ENCODE measurements at places on chromosomes 5 and 9. TPM values are rescaled to one million over a fixed set of nuclear protein-coding genes. Genes with fewer than 3 reads are reported as not detected.

DNA sequence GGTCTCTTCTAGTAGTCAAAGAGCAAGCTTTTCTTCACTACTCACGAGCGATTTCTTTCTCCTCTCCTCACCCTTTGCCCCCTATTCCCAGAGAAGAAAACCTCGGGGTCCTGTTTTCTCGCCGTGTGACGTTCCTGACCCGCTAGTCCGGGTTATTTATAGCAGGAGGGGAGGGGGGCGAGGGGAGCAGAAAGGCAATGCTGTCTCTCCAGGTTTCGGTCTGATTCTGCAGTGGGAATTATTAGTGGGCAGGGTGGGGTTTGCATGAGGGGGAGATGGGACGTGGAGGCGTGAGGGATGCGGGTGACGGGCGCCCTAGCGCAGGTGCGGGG is 847 bp upstream of the GABRB2 start:
- DNase-seq = no peak

GRCh38 chr9:109857336-109857735 is 77.3 kb downstream of the PALM2AKAP2 start:
- DNase-seq = no peak

DNA sequence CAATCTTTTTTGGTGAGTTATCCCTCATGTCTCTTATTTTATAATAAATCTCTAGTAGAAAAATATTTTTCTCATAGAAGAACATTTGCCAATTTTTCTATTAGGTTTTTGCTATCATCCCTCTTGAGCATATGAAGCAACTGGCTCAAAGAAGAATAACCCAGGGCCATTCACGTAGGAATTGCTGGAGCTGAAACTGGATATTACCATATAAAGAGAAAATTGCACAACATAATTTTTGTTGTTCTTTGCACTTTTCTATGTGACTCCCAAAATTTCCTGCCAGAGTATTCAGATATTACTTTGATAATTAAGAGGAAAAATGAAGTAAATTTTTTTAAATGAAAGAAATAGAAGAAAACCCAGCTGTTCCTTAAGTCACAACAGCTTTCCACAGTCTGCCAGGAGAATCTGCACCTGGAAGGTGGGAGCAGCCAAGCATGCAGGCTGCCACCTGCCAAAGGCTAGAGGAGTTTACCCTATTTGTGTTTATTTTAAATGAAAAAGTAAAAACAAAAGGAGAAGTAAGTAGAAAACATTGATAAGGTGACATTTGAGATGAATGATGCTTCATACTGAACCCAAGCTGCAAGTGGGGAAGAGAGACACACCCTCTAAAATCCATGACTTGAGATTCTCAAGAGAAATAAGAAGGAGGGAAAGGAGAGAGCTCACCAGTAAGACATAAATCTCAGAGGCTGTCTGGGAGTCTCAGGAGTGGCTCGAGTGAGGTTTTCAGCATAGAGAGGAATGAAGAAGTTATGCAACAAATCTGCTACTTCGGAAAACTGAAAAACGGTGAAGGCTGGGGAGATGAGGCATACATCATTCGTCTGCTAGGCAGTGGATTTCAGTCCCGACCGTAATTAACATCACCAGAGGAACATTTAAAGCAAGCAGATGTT is 31.5 kb upstream of the FREM1 start:
- DNase-seq = no peak

DNA sequence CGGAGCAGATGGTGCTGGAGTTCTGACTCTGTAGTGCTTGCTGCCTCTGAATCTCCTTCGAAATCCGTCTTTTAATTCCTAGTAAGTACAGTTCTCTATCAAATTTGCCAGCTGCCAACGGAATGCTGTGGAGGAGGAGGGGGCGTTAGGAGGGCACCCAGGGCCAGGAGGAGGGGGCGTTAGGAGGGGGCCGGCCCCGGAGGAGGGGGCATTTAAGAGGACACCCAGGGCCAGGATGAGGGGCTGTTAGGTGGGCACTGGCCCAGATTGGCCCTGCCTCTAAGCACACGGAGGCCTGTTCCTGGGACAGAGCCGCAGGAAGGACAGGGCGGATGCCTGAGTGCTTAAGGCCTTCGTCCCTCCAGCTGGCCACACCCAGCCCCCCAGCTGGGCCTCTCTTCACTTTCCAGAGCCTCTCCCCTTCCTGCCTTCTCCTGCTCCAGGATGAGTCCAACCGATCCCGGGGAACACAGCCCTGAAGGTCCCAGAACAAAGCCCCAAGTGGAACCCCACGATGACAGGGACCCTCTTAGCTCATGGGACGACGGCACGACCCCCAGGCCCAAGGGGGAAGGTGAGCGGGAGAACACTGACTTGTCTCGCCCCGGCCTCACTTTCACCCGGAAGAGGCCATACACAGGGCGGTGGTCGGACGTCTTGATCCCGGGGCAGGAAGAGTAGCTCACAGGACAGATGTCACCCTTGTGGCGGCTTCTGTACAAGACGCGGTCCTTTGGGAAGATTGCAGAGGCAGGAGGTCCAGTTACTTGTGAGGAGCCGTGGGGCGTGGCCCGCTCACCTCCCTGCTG is 9.8 kb downstream of the INPP5E start:
- DNase-seq = no peak

DNA sequence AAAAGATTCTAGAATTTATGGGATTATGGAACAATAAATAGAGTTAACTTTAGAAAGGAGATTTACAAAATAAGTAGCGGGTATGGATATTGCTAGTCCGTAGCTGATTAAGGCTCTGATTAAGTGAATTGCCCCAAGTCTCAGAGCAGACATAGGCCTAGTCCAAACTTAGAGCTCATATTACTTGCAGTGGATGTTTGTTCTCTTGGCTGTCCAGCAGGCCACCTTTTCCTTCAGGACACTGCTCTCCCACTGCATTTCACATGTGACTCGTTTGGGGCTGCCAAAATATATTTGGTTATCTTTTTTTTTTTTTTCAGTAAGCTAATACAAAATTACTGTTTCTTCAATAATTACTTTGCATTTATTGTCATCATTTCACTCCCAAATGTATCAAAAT is 76.6 kb downstream of the ARRDC3 start:
- DNase-seq = peak; percentile 24

DNA sequence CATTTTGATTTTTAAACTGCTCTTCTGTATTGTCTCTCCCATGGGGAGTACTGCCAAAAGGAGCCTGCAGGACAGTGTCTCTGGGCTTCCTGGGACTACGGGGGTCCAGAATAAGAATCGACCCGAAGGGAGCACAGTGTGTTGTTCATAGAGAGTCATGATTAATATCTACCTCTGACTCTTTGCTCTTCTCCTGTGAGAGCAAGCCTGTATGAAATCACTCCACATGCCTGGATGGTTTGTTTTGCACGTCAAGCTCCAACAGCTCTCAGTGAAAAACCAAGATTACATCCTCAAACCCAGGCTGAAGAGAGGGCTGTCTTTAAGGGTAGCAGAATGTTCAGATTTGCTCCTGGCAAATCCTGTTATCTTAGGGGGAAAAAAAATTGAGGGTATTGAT is 1860.0 kb upstream of the WWC1 start:
- DNase-seq = no peak

EQTN gene
- not detected for total RNA-seq

CCDC183 gene
- total RNA-seq = not detected

GABRG2 gene
- not detected for total RNA-seq

- no peak for DNase-seq
Measured at GRCh38 chr9:42396318-42396717, 212.9 kb downstream of the SPATA31A6 start.

DNA sequence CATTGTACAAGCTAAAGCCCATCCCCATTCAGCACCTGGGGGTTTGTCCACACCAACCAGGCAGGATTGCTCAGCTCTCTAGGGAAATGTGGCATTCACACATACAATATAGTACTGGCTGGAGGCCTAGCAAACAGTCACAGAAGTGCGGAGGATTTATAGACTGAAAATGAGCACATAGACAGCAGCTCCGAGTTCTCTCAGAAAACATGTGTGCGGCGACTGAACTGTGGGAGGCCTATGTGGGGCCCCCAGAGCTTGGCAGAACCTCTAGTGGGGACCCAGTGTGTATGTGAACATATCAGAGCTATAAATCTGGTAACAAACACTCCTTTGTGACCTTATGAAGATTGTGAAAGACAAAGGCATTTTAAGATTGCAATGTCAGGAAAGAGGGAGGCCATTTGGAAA is 431.1 kb downstream of the DTWD2 start:
- DNase-seq = no peak

REEP2 gene
- 0.32 TPM for total RNA-seq

GRCh38 chr9:12416716-12417115 is 276.5 kb upstream of the TYRP1 start:
- DNase-seq = no peak

PCDHB2 gene
- 2.1 TPM for total RNA-seq

DNA sequence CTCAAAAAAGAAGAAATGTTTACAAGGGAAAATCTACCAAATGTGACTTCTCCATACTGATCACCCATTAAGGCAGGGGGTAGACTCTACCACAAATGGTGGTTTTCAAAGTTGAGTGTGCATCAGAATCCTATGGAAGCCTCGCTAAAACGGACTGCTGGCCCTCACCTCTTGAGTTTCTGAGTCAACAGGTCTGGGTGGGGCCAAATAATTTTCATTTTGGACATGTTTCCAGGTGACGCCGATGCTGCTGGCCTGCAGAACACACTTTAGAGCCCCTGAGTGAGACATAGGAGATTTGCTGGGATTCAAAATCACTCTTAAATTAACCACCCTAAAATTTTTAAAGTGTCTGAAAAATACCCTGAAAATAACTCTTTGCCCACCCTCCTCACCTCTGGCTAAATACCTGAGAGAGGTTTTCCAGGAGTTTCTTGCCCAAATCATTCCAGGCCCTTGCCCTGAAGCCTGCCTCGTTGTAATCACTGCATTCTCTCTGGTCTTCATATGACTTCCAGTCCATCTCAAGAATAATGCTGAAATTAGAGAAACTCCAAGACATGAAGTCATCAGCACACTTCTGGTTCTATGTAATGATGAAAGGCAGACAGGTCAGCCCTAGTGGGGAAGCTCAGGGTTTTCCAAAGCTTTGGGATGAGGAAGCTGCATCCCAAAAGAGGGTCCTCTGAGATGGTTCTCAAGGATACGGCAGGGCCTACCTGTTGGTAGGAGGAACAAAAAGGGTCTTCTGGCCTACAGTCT is 18.2 kb downstream of the C9orf152 start:
- no peak for DNase-seq

GRCh38 chr5:59789197-59789596 is 104.3 kb downstream of the PDE4D start:
- no peak for DNase-seq

SHISAL2B gene
- total RNA-seq = not detected

- no peak for DNase-seq
Measured at GRCh38 chr9:68955330-68955729, 58.6 kb downstream of the PRKACG start.

DNA sequence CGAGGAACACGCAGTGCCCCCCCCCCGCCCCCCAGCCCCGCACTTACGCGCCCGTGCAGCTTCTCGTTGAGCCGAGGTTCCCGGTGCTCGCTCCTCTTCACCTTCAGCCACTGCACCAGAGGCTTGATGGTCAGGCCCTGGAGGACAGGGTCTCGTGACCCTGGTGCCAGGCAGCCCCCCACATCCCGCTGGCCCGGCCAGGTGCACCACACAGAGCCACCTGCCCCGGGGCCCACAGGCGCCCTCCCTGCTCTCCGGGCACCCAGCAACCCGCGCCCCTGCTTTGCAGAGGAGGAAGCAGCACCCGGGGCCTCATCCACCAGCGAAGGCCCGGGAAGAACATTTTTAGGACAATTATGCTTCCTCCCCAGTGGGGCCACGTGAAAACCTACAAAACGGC is 39.0 kb downstream of the EXOC3 start:
- DNase-seq = no peak

- peak; percentile 76 for DNase-seq
Measured at GRCh38 chr5:321230-321725, at the start of gene AHRR. AHRR (plus strand) TSS chr5:321714; CDS start chr5:343903, 22,189 bp downstream.

NEURL1B gene
- total RNA-seq = 2.3 TPM

DNA sequence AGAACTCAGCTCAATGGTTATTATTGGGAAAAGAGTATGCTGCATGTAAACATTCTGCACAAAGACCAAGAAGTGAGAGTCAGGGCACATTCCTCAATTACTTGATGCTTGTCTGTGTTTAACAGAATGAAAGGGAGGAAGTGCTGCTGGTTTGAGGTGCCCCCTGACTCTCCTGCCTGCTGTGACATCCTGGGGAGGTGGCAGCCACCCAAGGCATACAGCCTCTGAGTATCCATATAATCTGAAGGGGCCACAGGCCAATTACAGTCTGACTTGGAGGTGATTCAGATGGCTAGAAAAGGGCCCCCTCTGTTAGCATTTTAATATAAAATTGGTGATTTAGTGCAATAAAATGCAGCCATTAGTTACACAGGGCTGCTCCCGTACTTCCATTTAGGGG is 313.8 kb downstream of the ASTN2 start:
- DNase-seq = peak; percentile 14

GRCh38 chr5:83827111-83827557 is 106.5 kb upstream of the HAPLN1 start:
- DNase-seq = peak; percentile 55

ETF1 gene
- 91.3 TPM for total RNA-seq

NMUR2 gene
- not detected for total RNA-seq

WDR38 gene
- not detected for total RNA-seq

GRCh38 chr9:91770229-91770628 is 179.8 kb downstream of the ROR2 start:
- no peak for DNase-seq

SPINK6 gene
- not detected for total RNA-seq

DNA sequence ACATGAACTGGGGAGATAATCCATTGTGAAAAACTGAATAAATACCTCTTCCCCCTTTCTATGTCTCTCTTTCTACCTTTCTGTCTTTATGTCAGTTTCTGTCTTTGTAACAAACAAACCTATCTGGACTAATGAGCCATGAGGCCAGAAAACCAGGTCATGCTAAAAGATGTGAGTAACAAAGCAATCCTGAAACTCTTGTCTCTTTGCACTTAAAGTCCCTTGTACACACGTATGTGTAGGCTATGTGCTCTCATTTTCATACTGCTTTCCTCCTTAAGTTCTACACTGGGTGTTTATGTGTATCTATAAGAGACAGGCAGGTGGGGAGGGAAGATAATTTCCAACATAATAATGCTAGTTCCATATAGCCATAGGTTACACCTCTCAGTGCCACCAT is 123.8 kb upstream of the PTGER4 start:
- DNase-seq = no peak

DNA sequence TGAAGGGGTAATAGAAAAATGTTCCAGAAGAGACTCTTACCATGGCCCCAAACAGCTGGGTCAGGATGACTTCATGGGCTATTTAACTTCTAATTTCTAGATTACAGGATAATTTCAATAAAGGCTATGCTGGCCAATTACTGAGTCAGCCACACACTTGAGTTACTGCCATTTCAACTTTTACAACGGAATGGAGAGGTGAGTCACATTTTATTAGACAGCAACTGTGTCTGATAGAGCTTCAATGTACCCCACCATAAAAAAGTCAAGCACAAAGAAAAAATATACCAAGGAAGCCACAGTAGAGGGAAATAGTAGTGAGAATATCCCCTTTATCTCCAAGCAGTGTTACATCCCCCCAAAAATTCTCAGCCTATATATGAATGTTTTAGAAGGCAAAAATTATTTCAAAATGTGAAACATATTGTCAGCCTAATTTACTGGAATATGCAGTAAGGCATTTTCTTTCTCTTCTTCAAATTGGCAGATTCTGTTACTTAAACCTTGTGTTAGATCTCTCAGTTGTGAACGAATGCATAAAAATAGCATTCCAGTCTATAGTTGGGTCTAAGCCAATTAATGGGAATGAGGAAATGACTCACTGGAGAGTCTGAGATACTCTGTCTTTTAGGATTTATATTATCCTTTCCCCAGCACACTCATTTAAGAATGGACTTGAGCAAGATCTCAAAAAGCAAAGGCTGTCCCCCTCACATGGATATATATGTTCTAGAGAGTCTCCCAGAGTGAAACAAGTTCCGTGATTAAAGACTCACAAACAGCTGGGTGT is 47.1 kb upstream of the RAI14 start:
- DNase-seq = peak; percentile 97

MLANA gene
- not detected for total RNA-seq
